ENCODE measurements at places on chromosomes 5 and 9.

- DNase-seq: peak; percentile 87
Measured at GRCh38 chr5:31638748-31639418, at the start of gene PDZD2. Gene PDZD2, plus strand, starts transcription at chr5:31639131.

DNA sequence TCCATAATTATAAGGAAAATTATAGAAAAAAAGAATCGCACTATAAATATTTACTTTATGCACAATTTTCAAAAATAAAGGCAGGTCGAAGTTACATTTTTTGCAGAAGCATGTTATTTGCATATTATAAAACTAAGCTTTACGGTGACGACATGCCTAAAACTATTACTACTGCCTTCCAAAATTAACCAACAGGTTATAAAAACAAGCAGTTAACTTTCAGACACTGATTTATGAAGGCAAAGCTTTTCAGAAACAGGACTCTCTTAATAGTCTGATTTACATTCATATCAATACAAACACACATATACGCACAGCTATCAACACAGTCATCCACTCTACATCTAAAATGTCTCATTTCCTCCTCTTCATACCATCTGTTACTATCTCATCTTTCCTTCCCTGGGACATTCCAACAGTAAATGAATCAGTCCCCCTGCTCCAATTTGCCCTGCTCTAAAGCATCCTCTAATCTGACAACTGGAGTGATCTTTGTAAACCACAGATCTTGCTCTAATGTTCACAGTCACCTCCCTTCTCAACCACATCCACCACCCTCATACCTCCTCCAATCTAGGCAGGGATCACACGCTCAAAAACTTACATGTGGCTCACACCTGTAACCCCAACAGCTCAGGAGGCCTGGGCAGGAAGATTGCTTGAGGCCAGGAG is 21.6 kb downstream of the FBXW11 start:
- DNase-seq: no peak

DNA sequence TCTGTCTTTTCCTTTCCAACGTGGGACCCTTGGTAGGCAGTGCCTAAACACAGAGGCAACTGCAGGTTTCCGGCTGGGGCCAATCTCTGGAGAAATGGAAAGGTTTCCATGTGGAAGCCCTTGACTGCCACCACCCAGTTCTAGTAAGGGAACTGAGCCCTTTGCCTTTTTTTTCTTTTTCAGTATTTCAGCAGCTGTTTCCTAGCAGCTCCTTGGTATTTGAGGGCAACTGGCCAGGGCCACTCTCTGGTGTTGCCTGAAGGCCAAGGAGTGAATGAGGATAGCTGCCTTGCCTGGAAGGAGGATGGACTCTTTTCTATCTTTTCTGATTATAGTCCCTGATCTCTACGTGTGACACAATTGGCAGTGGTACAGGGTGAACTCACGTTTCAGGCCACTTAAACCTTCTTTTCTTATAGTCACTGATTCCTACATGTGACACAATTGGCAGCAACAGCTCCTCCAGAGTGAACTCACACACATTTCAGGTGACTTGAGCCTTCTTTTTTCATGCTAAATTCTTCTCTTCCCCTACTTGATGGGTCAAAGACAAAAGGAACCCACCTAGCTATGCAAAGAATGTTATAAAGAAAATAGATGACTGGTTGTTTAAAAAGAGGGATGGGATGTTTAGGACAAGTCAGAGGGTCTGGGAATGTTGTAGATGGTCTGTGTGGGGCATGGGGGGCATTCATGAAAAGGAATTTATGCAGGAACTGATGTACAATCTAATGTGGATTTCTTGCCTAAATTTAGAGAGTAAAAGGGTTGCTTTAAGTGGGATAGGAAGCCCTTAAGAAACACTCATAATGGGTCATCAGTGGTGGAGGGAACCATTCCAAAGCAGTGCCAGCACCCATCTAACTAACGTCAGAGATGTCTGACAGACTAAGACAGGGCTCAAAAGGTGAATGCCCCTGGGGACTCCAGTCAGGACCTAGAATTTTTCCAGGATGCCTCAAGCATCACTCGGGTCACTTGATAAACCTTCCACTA is 190.1 kb downstream of the TMEM232 start:
- DNase-seq: no peak

- DNase-seq: no peak
Measured at GRCh38 chr5:149808264-149808982, 78.3 kb downstream of the PPARGC1B start.

DNA sequence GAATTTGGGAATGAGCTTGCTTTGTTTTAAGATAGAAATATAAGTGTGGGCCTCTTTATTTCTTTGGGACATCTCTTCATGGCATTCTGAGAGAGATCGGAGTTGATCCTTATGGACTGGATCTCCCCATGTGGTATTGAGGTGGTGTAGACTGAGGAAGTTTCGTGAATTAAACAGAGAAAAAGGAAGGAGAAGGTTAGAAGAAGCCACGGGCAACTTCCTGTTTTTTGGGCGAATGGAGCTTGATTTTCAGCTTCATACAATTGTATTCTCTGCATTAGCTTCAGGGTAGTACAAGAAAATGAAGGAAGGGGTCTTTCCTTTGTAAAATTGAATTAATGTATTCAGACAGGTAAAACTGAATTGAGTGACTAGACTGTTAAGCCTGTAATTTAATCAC is 70.5 kb upstream of the HMHB1 start:
- no peak for DNase-seq

GRCh38 chr9:93810028-93810971 is 144.9 kb downstream of the BARX1 start:
- no peak for DNase-seq

DNA sequence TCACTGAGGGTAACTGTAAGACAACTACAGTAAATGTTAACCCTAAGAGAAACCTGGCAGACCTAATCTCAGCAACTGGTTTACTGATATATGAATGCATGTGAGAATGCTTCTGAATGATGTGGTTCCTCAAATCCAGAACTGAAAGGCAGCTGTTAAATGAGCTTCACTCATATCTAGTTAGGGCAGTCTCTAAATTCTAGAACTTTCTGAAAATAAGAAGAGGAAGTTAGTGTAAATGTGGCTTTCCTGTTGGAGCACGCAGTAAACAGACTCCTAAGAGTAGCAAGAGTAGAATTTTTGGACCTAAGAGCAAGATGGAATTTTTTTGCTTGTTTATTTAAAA is 117.9 kb upstream of the KCNN2 start:
- no peak for DNase-seq
